Stimulated activated CD8-positive, alpha-beta memory T cell treated with anti-CD3 and anti-CD28 coated beads, Interleukin-15, amount 100 ng/mL, for 24 hours (primary cell): ENCODE measurements at places on chromosomes 2 and 18.

DNA sequence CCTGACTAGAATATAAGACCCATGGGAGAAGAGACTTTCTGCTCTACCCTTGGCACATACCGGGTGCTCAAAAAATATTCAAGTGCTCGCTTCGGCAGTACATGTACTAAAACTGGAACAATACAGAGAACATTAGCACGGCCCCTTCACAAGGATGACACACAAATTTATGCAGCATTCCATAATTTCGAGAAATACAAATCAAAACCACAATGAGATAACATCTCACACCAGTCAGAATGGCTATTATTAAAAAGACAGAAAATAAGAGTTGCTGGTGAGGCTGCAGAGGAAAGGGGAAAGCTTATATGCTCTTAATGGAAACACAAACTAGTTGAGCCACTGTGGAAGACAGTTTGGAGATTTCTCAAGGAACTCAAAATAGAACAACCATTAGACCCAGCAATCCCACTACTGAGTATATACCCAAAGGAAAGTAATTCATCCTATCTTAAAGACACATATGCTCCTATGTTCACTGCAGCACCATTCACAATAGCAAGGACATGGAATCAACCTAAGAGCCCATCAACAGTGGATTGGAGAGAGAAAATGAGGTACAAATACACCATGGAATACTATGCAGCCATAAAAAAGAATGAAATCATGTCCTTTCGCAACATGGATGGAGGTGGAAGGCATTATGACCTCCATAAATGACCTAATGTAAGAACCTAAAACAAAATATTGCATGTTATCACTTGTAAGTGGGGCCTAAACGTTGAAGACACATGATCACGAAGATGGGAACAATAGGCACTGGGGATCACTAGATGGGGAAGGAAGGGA lies 71.6 kb upstream of the CYP1B1 start:
- no peak for DNase-seq

DNA sequence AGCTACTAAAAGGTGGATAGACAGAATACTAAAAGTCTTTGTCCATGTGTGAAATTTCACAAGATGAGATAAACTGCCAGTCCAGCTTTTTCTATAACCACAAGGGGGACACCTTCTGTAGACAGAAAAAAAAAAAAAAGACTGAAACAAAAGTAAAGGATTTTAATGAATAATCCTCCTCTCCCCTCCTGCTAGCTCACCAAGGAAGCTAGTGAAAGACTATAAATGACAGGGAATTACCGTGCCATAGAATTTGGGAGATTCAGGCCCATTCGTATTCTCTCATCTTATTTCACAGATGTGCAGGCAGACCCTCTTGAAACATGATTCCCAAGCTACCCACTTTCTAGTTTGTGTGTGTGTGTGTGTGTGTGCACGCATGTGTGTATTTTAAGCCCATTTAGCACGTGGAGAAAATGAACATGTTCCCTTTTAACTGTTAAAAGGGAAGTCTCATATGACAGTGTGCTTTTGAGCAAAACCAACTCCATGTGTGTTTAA lies 36.3 kb upstream of the SLC8A1 start:
- DNase-seq = no peak

DNA sequence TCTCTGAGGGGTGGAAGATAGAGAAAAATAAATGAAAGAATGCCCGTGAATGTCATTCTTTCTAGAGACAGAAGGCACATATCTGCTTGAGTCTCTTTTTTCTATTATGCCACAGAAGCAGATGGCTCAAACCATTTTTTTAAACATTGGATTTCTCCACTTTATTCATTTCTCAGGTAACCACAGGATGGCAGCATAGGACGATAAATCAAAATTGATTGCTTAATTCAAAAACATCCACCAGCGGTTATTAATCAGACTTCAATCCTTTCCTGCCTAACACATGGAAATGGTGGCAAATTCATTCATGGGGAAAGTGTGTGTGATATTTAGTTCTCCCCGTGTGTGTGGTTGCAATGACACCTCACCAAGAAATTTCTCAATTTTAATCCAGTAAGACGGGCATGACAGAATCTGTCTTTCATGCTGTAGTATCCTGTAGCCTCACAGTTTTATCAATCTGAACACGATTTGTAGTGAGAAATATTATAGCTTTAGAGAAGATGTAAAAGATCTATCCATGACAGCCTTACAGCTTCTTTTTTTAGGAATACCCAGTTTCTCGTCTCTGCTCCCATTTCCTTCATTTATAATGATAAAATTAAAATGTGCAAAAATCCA lies 72.2 kb downstream of the DSC3 start:
- no peak for DNase-seq

DNA sequence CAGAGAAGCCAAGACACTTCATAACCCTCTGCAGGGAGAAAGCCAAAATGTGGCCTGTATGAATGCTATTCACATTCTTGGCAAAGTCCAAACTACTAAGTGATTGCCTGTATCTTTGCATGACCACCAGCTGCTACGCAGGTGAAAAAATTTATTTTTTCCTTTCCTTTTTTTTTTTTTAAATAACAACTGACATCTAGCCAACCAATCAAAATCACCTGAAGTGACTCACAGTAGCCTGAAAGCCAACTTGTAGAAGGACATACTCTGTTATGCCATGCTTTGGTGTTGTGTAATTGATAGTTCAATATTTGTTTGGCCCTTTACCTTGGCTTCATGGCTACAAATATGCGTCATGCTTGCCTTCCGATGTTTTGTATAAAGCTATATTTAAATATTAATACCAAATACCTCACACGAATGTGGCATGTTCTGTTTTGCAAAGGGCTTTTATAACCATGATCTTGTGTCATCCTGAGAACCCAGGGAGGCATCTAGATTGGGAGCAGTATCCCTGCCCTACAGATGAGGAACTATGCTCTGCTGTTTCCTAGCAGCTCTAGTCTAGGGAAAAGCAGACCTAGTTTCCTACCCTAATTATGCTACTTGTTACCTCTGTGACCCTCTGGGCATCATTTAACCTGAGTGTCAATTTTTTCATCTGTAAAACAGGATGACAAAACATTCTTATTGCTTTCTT lies 102.1 kb downstream of the MYOM1 start:
- no peak for DNase-seq

- no peak for DNase-seq
These were observed 648 bp upstream of the LYPD6B start for GRCh38 chr2:149037851-149038250.

- no peak for DNase-seq
These were observed 3.9 kb upstream of the CNDP2 start for GRCh38 chr18:74492259-74492658.

GRCh38 chr2:382728-383022 lies 94.8 kb upstream of the ALKAL2 start:
- no peak for DNase-seq

DNA sequence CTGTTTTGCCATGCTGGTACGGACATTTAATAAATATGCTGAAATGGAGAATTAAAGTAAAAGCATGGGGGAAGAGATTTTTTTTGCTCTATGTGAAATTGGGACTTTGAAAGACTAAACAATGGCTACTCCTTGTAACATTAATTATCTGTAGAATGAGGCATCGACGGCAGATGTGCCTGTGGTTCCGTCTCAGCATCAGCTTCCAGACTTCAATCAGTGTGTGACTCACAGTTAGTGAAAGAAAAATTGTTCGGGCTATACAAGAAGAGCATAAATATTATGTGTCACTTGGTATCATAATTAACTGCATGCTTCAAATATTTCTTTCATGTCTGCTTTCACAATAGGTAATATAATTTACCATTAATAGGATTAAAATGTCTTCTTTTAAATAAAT lies 117.0 kb upstream of the SMIM21 start:
- no peak for DNase-seq

GRCh38 chr2:98463551-98463971 lies 18.9 kb downstream of the INPP4A start:
- DNase-seq = no peak

DNA sequence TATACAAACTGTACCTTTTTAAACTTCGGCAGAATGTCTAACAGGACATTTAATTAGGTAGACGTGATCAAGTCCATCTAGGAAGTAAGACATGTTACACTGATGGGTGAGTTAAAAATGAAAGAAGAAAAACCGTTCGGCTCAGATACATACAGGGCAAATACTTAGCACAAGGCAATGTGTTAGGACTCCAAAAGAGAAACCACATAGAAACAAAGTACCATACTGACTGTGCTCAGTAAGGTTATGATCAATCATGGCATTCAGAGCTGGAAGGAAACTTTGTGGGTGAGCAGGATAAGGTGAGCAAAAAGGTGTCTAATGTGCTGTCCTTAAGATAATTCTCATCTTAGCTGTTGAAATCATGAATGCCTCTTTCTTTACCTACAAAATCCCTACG lies 211.9 kb downstream of the STK39 start:
- DNase-seq = no peak
